ENCODE measurements at places on chromosomes 2 and 18. TPM values are rescaled to one million over a fixed set of nuclear protein-coding genes. Genes with fewer than 3 reads are reported as not detected.

GRCh38 chr2:136286423-136286822 lies 168.5 kb upstream of the CXCR4 start:
- no peak for DNase-seq

Gene MYOM1
- total RNA-seq, result 3.6 TPM

GRCh38 chr2:40550085-40550484 lies 98.2 kb upstream of the SLC8A1 start:
- no peak for DNase-seq

Gene KCNE4
- total RNA-seq, result 11.1 TPM

DNA sequence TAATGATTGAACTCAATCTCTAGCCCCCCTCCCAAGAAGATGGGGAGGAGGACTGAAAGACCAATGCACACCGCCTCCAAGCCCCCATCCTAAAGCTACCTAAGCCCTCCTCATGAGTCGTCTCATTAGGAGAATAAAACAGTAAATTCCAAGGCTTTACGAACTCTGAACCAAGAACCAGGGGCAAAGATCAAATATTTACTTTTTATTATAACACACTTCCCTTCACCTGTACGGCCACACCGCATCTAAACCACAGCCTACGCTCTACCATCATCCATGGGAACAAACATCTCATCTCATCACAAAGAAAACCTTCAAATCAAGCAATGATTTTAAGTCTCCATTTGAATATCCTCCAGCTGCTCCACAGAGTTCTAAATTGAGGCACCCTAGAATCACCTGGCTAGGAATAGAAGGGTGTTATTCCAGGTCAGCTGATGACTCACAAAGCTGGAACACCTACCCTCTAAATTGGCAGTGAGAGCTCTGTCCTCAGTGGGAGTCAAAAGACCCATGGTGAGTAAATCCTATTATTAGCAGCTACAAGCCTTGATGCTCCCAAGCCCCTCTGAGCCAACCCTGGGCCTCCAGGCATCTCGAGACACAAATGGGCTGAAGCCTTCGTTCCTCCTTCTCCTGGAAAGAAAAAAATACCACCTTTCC lies 45.6 kb upstream of the BZW1 start:
- DNase-seq, result no peak

Gene HSBP1L1
- 18.4 TPM for total RNA-seq

- DNase-seq, result no peak
Observed at GRCh38 chr2:121907928-121908327, 152.5 kb downstream of the TSN start.

- DNase-seq, result no peak
Observed at GRCh38 chr2:237012004-237012403, 73.7 kb upstream of the COPS8 start.

- DNase-seq, result no peak
Observed at GRCh38 chr2:179814050-179814449, 47.4 kb downstream of the ZNF385B start.

GRCh38 chr18:51622702-51623101 lies 425.2 kb upstream of the MEX3C start:
- DNase-seq, result no peak

DNA sequence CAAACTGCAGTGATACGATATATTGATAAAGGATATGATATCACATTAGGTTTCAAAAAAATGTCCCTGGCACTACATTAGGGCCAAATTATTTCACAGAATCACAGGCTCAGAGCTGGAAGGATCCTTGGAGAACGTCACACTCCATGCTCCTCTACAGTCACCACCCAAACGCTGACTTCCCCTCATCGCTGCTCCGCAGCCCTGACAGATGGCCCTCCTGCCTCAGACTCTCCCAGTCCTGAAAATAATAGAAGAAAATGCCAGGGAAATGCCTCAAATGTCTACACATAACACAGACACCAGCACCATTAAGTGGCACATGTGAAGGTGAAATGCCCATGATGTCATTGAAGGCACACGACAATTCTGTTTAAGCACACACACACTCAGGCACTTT lies 72.0 kb downstream of the ZNF521 start:
- no peak for DNase-seq
